Activated T-cell treated with anti-CD3 and anti-CD28 coated beads, Interleukin-2, amount 50 U/mL, for 72 hours (primary cell): ENCODE measurements at places on chromosomes 6 and 20. TPM values are rescaled to one million over a fixed set of nuclear protein-coding genes. Genes with fewer than 3 reads are reported as not detected.
A peak's percentile ranks its signal among the peaks of the same experiment; 100 is the strongest.

FOXC1 gene
- total RNA-seq, result 0.30 TPM

POPDC3 gene
- not detected for total RNA-seq

DNA sequence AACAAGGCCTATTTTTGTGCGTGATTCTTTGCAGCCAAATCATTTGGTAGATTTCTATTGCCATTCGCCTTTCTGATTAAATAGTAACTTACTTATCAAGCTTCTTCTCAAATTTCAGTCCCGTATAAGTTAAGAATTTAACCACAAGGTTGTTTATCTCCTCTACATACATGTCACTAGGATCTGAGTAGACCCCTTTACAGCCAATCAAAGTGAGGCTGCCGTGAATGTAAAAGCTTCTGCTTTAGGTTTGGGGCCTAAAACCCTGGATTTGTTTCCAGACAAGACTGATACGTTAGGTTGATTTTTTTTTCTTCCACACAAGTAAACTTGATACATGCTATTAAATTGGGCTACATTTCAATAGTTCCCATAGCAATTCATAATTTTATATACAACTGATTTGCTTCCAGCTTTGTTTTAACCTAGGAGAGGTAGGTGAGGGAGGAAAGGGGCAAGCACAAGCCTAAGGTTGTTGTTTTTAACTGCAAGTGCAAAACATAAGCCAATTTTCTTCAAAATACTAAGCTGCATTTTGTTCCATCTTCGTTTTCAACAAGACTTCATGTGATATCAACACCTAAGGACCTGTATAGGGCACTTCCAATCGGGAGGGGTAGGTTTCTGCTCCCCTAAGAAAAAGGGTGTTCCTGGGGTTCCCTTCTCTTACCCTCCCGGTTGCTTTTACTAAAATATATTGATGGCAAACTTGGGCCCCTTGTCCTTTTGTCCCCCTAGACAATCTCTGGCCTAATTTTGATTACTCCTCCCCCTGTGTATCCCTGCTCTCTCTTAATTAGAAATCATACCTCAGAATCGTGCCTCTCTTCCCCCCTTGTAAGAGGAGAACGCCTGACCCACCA is 1.7 kb downstream of the RANBP9 start:
- peak; percentile 21 for DNase-seq
- H3K27ac ChIP-seq, result peak overlapping the region; percentile 92
- no peaks in the 10 kb centered on the region for H3K27me3 ChIP-seq
- peak overlapping the region; percentile 95 for H3K4me3 ChIP-seq

OR2H2 gene
- not detected for total RNA-seq

DNA sequence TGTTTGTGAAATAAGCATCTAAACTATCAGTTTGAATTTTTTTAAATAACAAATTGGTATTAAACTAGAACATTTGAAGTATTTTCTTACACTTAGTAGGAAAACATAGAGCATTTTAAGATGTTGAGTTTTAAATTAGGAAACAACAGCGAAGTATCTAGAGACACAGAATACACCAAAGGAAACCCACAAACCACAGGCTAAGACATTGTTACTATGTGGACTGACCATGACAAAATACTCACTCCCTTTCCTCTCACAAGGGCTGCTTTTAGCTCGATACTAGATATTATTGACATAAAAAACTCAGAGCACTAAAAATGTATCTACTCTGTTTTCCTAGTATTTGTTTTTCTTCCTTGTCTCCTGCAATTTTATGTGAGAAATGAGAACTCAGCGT is 266.0 kb upstream of the CITED2 start:
- H3K27me3 ChIP-seq, result peaks cover 28% of the 10 kb centered on the region
- no peak overlapping the region for H3K4me3 ChIP-seq
- H3K4me1 ChIP-seq, result no peaks in the 10 kb centered on the region
- no peak for DNase-seq
- no peaks in the 10 kb centered on the region for H3K36me3 ChIP-seq

- no peaks in the 10 kb centered on the region for H3K4me1 ChIP-seq
- no peaks in the 10 kb centered on the region for H3K36me3 ChIP-seq
- DNase-seq, result no peak
- no peaks in the 10 kb centered on the region for H3K27me3 ChIP-seq
Measured at GRCh38 chr6:15170126-15170525, 75.7 kb upstream of the JARID2 start.

- H3K27me3 ChIP-seq, result peaks cover 31% of the 10 kb centered on the region
Measured at GRCh38 chr6:105193647-105194046, 13.8 kb upstream of the POPDC3 start.

SLC35F1 gene
- total RNA-seq, result 0.50 TPM

DNA sequence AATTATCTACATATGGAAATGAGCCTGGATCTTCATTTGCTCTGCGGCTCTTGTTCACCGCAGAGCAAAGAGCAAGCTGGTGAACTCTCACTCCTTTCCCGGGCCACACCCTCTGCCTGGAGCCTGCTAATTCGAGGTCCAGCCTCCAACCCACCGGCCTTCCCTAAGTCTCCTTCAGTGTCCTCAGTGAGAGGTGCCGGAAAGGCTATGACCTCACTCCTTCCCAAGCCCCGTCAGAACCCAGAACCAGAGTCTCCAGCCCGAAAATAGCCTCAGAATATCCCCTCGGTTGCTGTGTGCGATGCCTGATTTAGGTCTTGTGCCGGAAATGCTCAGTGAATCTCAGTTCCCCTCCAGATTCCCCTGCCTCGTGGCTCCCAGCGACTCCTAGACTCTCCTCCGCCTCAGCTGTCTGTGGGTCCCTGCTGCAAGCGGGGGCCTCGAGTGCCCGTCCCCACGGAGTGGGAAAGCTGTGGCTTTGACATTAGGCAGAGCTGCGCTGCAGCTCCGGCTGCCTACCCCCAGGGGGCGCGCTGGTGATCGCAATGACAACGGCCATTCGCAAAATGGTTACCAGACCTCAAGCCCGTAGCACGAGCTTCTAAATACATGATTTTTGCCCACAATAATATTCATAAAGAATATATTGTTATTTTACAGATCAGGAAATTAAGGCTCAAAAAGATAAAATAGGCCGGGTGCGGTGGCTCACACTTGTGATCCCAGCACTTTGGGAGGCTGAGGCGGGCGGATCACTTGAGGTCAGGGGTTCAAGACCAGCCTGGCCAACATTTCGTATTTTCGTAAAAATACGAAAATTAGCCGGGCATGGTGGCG is 4.1 kb upstream of the BNIP5 start:
- H3K27me3 ChIP-seq, result peaks cover 15% of the 10 kb centered on the region
- peak; percentile 67 for DNase-seq
- H3K4me3 ChIP-seq, result peak overlapping the region; percentile 75
- peaks cover 21% of the 10 kb centered on the region for H3K4me1 ChIP-seq
- no peaks in the 10 kb centered on the region for H3K36me3 ChIP-seq

TTK gene
- 37.9 TPM for total RNA-seq

LINC00237 gene
- total RNA-seq, result 0.41 TPM

DNA sequence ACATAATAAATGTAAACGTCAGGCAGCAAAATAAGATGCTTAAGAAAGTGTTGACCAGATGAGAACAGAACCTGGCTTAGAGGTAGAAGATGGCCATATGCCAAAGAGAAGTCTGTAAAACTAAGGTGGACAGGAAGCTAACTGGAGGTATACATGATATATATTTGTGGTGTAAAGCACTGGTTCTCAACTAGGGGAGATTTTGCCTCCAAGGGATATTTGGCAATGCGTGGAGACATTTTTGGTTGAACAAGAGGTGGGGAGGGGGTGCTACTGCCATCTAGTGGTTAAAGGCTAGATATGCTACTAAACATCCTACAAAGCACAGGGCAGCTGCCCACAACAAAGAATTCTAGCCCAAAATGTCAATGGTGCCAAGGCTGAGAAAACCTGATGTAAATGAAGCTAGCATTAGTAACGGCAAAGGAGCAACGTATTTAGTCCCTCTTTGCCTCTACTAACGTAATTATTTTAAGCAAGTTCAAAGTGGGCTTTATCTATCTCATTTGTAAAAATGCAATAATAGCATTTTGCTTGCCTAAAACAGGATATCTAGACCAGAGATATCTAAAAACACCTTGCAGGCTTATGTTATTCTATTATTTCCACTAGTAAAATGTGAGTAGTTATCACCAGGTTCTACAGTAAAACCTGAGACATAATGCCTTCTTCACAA is 182.6 kb downstream of the RNGTT start:
- H3K36me3 ChIP-seq, result peaks cover 17% of the 10 kb centered on the region
- H3K27me3 ChIP-seq, result no peaks in the 10 kb centered on the region
- no peak overlapping the region for H3K27ac ChIP-seq
- H3K4me3 ChIP-seq, result no peak overlapping the region
- H3K4me1 ChIP-seq, result peaks cover 18% of the 10 kb centered on the region
- DNase-seq, result peak; percentile 65

GRCh38 chr6:114179411-114179810 is 163.4 kb downstream of the HS3ST5 start:
- no peak overlapping the region for H3K4me3 ChIP-seq
- DNase-seq, result no peak
- H3K36me3 ChIP-seq, result no peaks in the 10 kb centered on the region
- no peaks in the 10 kb centered on the region for H3K27me3 ChIP-seq
- no peak overlapping the region for H3K27ac ChIP-seq

DNA sequence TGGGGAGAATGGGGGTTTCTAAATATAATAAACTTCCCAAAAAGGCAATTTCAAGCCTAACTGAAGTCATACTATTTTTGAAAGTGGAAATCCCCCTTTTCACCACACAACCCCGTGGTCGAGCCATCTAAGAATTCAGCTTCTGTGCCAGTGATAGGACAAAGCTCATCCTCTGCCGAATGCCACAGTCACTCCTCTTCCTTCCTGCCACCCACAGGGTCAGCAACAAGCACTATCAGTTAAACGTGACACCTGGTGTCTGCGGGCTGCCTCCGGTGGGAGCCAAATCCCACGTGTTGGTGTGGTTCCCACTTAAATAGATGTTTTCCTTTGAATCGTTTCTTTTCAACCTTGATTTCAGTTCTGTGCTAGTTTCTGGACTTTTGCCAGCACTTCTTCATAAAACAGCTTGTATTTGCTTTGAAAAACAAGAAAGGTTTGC is 60.7 kb downstream of the TNFAIP3 start:
- no peaks in the 10 kb centered on the region for H3K27me3 ChIP-seq
- H3K4me1 ChIP-seq, result peaks cover 78% of the 10 kb centered on the region
- no peaks in the 10 kb centered on the region for H3K36me3 ChIP-seq
- peak; percentile 83 for DNase-seq

BPIFB2 gene
- total RNA-seq, result not detected

DNA sequence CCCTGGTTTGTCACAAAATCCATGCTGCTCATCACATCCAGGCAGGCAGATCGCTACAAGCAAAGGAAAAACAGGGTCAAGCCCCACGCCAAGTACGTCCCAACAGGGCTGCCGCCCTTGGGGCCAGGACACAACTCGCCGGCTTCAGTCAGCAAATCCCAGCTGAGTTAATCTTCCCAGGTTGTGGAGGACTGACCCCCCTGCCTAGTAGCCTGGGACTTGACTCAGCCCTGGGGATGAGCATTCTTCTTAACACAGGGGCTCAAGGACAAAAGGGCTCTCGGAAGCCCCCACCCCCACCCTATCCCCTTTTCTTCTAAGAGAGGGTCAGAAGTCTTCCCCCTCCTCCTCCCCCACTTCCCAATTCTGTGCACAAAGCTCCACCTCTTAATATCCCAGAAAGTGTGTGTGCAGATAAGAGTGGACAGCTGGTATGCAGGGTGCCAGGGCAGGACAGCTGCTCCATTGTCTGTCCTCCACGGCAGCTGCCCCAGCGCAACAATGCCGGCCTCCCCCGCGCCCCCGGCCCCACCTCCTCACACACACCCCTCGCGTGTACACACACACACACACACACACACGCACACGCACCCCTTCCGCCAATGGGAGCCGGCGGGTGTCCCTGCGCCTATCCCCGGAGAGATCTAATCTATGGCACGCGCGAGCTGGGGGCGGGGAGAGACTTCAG is 4.5 kb downstream of the DLL1 start:
- DNase-seq, result no peak
